Occipital lobe (tissue), 3 donors: ENCODE measurements at places on chromosomes 3 and 15. TPM values are rescaled to one million over a fixed set of nuclear protein-coding genes. Genes with fewer than 3 reads are reported as not detected.

GRCh38 chr3:177824190-177824786 lies 627.0 kb upstream of the TBL1XR1 start:
- peak; percentile 17 for DNase-seq

- DNase-seq, result no peak
Measured at GRCh38 chr15:92963794-92964193, 63.7 kb downstream of the CHD2 start.

GRCh38 chr3:23743141-23743784 lies 62.5 kb upstream of the UBE2E1 start:
- no peak for DNase-seq

- DNase-seq, result no peak
Measured at GRCh38 chr3:94183551-94183950, 120.7 kb downstream of the NSUN3 start.

DNA sequence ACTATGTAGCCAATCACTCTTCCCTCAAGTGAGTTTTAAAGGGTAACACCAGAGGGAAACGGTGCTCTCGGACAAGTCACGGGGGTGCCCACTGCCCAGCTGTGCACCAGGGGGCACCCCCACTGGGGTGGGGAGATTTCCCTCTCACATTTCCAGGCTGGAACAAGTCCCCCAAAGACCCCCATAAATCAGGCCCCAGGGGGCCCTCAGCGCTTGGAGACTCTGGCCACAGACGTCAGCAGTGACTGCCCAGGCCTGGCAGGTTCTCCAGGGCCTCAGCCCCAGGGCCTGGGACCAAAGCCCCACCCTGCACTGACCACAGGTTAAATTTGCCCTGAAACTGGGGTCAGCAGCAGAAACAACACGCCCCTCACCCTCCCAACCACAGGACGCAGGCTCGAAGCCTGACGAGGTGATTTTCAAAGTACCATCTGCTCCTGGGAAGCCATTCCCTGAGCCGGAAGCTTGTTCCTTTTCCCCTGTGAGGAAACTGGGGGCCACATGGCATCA lies 17.0 kb downstream of the XXYLT1 start:
- DNase-seq, result no peak

GRCh38 chr15:23403550-23403949 lies 43.5 kb downstream of the GOLGA6L2 start:
- no peak for DNase-seq

GRCh38 chr15:64640146-64640871 lies 135.1 kb downstream of the RBPMS2 start:
- no peak for DNase-seq

DNA sequence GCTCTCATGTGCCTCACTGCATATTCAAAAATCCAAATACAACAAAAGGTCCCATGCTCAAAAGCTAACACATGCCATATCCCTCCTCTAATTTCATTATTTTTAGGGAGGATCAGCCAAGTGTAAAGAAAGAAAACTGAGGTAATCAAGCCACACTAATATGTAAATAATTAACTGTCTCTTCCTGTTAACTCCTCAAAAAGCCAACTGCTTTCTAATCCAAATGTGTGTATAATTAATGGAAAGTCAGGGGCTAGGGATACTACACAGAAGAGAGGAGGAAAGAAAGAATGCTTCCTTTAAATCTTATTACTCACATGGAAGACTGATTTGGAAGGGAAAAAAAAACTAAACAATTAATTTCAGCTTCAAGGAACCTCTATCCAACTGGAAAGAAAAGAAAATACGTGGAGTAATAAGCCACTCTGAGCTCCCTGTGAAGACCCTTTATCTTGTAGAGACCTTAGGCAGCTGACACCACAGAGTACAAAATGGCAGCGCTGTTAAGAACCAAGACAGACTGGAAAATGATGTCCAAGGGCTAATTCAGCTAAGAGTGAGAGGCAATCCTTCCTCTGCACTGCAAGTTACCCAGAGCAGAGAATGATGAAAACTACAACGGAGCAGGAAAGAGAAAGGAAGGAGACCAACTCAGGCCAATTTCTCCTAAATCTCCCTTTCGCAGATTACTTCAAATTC lies 56.8 kb downstream of the ZNF148 start:
- DNase-seq, result no peak

DNA sequence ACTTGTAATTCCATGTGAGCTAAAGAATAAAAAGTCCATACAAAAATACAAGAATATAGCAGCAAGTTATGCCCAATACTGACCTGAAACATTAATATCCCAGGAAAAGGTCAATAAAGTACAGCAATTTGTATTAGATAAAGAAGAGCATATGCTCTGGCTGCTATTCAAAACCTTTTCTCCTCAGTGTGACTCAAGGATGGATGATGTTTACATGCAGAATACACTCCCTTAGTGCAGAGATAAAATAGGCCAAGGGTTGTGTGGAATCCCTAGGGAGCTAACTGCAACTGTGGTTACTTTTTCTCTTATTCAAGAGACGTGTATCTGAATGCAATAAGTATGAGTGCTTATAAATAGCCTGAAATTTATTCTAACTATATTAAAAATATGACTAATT lies 78.7 kb downstream of the SLC9A9 start:
- no peak for DNase-seq

GRCh38 chr15:34665498-34666116 lies 82.2 kb upstream of the GOLGA8B start:
- DNase-seq, result no peak

DNA sequence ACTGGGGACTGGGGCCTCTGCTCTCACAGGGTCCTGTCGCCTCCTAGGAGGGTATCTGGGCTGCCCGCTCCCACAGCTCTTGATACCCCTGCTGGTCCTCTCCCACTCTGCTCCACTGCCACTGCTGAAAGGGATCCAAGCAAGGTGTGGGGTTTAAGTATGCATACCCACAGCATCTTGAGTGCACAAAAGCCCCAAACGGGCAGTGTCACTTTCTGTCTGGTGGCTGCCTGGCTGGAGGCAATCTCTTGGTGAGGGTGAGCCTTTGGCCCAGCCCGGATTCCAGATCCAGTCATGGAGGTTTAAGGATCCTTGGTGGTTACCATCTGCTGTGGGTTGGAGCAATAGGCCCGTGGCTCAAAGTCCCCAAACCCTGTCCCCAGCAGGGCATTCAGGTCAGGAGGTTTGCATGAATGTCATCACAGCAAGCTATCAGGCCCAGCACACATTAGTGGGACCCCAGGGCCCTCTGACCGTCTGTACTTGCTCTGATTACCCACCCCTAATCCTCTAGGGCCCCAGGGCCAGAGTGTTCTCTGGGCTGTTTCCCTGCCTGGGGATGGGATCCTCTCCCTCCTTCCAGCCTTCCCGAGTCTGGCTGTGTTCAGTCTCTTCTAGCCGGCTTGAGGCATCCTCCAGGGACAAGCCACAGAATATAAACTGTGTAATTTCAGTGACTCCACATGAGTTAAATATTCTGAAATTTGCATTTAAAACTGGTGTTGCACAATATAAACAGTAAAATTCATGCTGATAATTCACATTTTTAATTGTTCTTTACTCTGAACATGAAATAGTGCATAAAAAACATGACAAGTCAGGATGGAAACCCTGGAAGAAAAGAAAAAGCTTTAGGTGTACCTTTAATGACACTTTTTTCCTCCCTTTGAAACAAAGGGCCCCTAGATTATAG lies 4.9 kb upstream of the TJP1 start:
- DNase-seq, result no peak

- no peak for DNase-seq
Measured at GRCh38 chr15:35170207-35170606, 85.1 kb upstream of the NANOGP8 start.

- no peak for DNase-seq
Measured at GRCh38 chr15:74175271-74176191, 2.0 kb downstream of the ISLR start.

- DNase-seq, result no peak
Measured at GRCh38 chr3:65689436-65689835, 349.3 kb downstream of the MAGI1 start.

GRCh38 chr15:74334127-74334526 lies 33.3 kb downstream of the CYP11A1 start:
- DNase-seq, result no peak

DNA sequence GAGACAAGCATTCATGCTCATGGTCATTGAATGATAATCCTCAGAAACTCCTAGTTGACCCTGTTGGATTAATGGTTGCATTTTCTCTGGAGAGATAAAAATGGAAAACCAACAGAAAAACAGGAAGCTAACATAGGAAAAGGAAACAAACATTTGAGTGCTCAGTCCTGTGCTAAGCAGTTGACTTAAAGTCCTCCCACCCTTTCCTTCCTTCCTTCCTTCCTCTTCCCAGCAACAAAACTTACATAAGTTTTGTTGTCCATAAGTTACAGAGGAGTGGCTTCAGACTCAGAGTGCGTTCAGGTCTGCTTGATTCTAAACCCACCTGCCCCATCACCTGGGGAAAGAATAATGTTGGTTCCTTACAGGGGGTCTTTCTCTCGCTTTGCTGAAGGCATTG lies 163.8 kb upstream of the RGMA start:
- no peak for DNase-seq

- no peak for DNase-seq
Measured at GRCh38 chr3:158330870-158331269, 221.0 kb downstream of the RSRC1 start.

DNA sequence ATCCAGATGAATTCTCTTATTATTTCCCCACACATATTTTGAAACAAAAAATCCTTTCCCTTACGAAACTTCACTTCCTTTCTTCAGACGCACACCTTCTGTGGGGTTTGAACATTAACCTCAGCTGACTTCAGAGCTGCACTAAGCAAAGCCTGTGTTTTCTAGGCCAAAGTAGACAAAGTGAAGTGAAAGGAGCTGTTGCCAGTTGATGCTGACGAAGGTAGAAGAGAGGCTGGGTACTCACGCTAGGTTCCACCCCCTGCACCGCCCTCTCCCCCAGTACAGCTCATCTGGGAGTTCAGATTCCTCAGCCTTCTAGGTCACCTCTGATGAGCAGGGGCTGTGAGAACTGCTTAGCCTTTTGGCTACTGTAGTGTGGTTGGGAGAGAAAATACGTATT lies 24.1 kb downstream of the DUT start:
- DNase-seq, result no peak

DNA sequence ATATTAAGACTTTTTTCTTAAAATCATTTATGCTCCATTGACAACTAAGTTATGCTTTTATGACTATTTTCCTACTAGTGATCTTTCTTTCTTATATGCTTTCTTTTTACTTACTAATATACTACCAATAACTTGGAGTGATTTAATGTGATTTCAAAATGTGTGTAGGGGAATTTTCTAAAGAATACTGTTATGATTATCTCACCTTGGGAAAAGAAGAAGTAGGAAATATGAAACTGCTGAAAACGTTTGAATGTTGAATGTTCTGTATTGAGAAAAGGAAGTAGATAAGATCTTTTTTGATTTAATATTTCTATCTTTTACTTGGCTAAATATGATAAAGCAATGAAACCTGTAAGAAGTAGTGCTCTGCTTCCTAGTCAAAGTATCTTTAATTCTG lies 7.8 kb upstream of the CD200R1 start:
- no peak for DNase-seq

DNA sequence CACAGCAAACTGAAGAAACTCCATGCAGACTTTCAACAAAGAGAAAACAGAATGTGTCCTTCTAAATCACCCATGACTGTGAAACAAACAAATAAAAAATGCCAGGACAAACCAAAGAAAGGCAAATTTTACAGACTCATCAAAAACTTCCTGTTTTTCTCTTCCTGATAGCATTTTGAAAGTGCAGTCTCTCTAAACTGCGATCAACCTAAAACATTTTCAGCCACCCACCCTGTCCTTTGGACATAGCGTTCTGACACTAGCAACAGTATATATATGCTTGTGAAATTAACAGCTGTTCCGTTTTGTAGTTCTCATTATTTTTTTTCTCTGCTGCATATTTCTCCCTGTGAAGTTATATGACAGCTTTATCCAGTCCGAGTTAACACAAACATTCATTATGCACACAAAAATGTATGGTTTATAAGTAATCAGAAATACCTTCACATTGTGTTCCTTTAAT lies 151.7 kb downstream of the FBN1 start:
- DNase-seq, result no peak

GRCh38 chr3:26653811-26654425 lies 31.3 kb downstream of the LRRC3B start:
- DNase-seq, result no peak

GRCh38 chr3:130950641-130951040 lies 56.8 kb downstream of the ATP2C1 start:
- DNase-seq, result no peak

DNA sequence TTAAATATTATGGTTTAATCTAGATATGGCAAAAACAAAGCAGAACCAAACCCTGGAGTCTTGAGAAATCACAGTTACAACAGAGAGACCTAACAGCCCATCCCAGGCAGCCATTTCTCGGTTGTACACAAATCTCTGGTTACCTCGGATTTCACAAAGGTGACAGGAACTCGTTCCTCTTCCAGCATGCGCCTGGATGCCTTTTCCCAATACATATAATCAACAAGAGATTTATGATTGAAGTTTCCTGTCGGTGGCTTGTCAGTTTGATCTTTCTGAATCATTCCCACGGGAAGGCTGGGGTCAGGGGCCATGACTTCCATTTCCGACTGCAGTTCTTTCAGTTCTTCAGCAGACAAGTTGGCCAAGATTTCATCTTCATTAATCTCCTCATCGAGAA lies 445 bp downstream of the LMOD3 start:
- DNase-seq, result no peak

GRCh38 chr3:71901645-71902044 lies 116.7 kb upstream of the PROK2 start:
- no peak for DNase-seq

Gene DISP2
- total RNA-seq, result 9.2 TPM

Gene ARL14
- total RNA-seq, result not detected

Gene HCLS1
- 1.9 TPM for total RNA-seq

Gene POPDC2
- 0.94 TPM for total RNA-seq

Gene MFGE8
- 15.9 TPM for total RNA-seq

Gene ADAMTSL3
- total RNA-seq, result 20.6 TPM

Gene TMEM42
- 6.9 TPM for total RNA-seq

Gene ZNF620
- 13.6 TPM for total RNA-seq

Gene FOXB1
- total RNA-seq, result not detected

Gene CCDC32
- total RNA-seq, result 25.9 TPM

Gene LARP6
- total RNA-seq, result 21.5 TPM

Gene CNTN3
- total RNA-seq, result 16.2 TPM

Gene TAGLN3
- 151 TPM for total RNA-seq

Gene THSD4
- total RNA-seq, result 1.6 TPM

Gene EFCAB12
- 0.16 TPM for total RNA-seq

Gene ENTPD3
- 1.6 TPM for total RNA-seq

Gene CADM2
- 96.5 TPM for total RNA-seq

Gene MAGI1
- 49.4 TPM for total RNA-seq

Gene VGLL3
- total RNA-seq, result 1.7 TPM

Gene IQGAP1
- total RNA-seq, result 41.0 TPM

Gene MORC1
- total RNA-seq, result 0.31 TPM

Gene KCNMB2
- 15.4 TPM for total RNA-seq

Gene ASB14
- total RNA-seq, result not detected

Gene ELL3
- 3.0 TPM for total RNA-seq

Gene PARP15
- total RNA-seq, result not detected

Gene KLF15
- total RNA-seq, result 2.8 TPM
